ELR (cell line): ENCODE measurements at places on chromosomes 2 and 18.

GRCh38 chr2:176111846-176112374 lies 4.7 kb upstream of the HOXD10 start:
- no peak for DNase-seq

DNA sequence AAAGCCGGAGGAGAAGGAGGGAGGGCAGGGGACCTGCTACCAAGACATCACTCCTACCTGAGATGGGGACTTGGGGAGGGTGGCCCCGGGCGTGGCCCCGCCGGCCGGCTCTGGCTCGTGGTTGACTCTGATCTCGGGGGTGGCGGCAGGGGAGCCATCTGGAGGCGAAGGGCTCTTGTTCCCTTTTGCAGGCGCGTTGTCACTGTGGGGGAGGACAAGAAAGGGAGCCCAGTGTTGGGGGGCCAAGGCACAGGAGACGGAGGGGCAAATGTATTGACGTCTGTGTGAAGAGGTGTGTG lies 48.1 kb downstream of the BIN1 start:
- no peak for DNase-seq

DNA sequence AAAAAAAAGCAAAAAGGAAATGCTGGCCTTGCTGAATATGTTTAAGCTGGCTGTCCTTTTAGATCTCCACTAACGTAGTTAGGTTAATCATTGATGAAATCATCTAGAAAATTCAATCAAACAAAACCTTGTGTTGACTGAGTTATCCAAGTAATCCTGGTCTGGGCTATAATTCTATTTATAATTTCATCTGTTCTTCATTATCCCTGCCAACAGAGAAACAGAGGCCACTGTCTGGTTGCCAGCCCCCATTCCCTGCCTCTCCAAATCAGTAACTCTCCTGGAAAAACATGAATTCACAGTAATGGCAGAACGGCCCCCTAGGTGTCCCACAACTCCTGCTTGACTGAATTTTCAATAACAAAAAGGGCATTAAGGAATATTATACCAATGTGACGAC lies 24.6 kb downstream of the DOCK10 start:
- DNase-seq: no peak

DNA sequence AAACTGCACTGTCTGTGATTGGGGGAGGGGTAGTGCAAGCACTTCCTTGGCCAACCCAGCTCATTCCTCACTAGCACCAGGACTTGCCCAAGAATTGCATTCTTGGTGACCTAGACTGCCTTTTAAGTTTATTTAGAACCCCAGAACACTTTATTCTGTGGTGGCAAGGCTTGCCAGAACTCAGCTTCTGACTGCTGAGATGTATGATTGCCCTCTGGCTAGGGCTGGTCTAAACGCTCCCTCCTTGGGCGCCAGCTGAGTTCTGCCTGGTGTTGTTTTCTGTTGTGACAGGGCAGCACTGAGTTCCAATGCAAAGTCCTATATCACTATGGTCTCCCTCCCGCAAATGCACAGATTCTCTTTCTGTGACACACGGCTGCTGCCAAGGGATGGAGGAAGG lies 247.7 kb downstream of the ZNF385B start:
- DNase-seq: peak; percentile 64

- no peak for DNase-seq
These were observed 350.3 kb upstream of the HS6ST1 start for GRCh38 chr2:128668946-128669345.

DNA sequence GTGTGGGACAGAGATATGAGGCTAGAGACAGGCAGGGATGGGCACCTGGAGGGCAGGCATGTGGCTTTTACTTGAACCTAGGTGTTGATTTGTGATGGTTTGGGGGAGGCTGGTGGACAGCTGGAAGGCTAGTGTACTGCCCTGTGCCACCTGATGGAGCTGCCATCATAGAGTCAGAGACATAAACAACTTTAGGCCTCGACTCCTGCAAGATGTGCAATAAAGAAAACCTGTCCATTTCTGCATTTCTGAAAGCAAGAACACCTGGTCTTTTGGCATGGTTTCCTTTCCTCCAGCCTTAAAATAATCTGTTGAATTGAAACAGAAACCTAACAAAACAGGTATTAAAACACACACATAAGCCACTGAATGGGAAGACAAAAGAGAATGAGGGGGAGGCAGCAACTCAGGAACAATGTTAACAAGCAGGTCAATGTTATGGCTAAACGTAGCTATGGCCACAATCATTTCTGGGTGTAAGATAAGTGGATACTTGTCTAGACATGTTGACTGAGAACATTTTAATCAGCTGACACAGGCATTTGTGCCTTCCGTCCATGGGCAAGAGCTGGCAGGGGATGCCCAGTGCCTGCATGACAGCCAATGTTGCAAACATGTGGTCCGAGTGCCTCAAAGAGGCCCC lies 87.8 kb downstream of the KCTD1 start:
- no peak for DNase-seq

DNA sequence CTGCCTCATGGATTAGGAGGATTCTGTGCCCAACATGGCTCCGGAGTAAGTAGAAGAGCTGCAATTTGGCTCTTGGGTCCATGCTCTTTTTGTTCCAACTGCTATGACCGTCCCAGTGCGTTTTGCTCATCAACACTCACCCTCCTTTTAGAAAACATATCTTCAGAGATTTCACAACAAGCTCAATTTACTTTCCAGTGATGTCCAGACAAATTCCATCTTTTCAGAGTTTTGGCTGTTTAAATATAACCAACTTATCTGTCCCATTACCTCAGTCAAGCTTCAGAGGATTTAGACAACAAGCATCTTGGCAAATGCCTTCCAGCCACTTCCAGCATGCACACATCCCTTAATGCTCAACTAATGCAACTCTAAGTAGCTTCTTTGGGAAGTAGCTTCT lies 6.9 kb upstream of the SLC14A2 start:
- no peak for DNase-seq

DNA sequence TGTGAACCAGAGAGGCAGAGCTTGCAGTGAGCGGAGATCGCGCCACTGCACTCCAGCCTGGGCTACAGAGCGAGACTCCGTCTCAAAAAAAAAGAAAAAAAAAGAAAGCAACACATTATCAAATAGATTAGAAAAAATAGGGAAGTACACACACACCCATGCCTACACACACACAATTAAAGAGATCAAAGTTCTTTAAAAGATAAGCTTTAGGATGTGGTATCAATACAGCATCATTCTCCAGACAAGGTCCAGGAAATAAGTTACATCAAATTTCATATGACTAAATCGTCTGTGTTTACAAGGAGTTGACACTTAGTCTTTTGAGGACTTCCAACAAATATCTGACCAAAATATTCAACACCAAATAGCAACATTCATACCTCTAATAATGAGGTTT lies 25.7 kb downstream of the PGAP1 start:
- no peak for DNase-seq

GRCh38 chr2:124919296-124919695 lies 894.2 kb downstream of the CNTNAP5 start:
- DNase-seq: no peak

DNA sequence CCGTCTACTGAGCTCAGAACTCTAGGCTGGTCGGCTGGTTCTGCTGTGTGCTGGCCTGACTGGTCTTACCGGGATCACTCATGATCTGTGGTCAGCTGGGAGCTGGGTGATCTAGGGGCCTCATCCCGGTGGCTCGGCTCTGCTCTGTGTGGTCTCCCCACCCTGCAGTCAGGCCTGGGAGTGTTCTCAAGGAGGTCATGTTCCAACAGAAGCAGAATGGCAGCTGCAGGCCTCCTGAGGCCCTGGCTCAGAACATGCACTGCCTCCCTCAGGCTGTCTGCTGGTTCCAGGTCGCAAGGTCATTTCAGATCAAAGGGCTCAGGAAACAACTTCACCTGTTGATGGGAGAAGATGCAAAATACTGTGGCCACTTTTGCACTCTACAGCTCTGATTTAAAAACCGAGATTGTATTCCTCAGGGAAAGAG lies 81.1 kb upstream of the RFX8 start:
- no peak for DNase-seq

GRCh38 chr2:144083211-144083610 lies 436.7 kb downstream of the ZEB2 start:
- peak; percentile 91 for DNase-seq

GRCh38 chr2:165277860-165278656 lies 38.8 kb downstream of the SCN2A start:
- DNase-seq: no peak

DNA sequence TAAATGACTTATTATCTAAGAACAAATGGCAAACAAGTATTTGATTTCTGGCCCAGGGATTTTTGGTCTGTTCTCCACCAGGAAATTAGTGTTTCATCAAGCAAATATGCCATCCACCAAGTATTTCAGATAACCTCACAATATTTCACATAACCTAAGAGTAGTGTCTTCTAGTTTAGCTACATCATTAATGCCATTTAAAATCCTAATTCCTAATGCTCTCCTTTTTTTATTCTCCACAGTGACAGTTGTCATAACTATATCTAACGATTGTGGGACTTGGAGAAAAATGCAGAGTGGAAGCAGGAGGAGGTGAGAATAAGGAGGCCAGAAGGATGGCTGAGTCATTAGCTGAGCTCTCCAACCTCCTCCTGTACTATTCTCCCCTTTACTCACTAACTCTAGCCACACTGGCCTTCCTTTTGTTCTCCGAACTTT lies 58.5 kb upstream of the CTLA4 start:
- DNase-seq: peak; percentile 75

DNA sequence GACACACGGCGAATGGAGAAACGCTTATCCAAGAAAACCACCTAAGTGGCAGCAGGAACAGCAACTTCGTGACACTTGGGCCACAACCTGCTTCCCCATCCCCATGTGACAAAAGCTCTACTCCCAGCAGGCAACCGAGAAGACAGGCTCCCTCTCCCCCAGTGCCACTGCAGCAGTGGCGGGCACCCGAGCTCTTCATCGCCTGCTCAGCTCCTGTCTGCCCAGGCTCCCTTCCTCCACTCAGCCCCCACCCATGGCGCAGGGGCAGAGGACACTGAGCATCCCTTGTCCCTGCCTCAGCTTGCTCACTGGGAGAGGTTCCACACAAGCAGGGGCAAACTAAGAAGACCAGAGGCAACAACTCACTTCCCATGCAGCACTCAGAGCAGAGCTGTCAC lies 22.9 kb downstream of the SLC66A2 start:
- no peak for DNase-seq

DNA sequence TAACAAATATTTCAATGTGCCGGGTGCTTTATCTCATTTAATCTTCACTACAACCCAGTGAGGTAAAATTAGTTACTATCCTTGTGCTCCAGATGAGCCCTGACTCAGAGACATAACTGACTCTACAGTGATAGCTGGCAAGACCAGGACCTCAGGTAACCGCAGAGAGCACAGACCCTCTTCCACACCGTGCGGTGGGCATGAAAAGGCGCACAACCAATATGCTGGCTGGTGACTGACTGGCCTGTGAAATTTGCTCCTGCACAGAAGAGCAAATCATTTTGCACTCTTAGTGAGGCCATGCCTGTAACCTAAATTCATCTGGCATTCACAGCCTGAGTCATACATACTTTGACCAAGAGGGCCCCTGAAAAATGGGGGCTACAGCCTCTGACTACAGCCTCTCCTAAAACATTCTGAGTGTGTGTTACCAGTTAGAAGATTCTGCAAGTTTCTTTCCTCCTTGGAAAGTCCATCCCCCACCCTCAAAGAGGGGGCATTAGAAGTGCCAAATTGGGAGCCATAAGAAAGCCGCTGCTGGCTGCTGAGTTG lies 22.4 kb upstream of the MSGN1 start:
- peak; percentile 7 for DNase-seq

DNA sequence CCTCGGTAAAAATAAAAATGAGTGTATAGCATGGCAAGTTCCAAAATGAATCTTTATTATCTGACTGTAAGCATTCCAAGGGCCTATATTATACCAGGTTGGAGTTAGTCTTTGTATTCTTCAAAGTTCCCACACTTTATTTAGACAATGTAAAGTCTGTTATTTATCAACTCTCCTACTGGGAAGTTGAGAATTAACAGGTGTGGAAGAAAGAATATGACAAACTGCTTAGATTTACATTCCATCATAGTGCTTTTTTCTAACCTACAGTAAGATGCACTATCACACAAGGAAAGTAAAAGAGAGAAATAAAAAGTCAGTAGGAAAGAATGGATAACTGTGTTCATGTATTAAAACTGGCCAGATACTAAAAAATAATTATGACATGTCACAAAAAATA lies 93.3 kb downstream of the SESTD1 start:
- DNase-seq: no peak

- peak; percentile 51 for DNase-seq
These were observed 257.1 kb upstream of the SPOPL start for GRCh38 chr2:138244501-138244925.

GRCh38 chr2:73297586-73297985 lies 4.2 kb upstream of the EGR4 start:
- DNase-seq: no peak

GRCh38 chr18:79630281-79631095 lies 49.1 kb upstream of the CTDP1 start:
- peak; percentile 20 for DNase-seq

DNA sequence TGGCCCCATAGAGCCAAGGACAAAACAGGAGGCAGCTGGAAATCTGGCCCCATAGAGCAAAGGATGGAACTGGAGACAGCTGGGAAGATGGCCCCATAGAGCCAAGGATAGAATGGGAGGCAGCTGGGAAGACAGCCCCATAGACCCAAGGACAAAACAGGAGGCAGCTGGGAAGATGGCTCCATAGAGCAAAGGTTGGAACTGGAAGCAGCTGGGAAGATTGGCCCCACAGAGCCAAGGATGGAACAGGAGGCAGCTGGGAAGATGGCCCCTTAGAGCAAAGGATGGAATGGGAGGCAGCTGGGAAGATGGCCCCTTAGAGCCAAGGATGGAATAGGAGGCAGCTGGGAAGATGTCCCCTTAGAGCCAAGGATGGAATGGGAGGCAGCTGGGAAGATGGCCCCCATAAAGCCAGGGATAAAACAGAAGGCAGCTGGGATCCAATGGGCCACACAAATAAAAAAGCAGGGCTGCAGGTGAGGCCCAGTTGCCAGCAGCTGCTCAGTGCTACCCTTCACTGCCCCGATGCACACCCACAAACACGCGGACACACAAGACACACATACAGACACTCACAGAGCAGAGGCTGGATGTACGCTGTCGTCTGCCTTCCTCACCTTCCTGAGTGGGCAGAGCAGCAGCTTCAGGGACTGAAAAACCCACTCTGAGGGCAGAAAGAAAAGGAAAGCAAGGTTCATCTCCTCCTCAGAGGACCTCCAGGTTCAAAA lies 505.4 kb upstream of the MYT1L start:
- no peak for DNase-seq

GRCh38 chr2:98850074-98850473 lies 86.0 kb downstream of the CRACDL start:
- DNase-seq: no peak

- DNase-seq: peak; percentile 22
These were observed 1253.5 kb upstream of the CDH2 start for GRCh38 chr18:29430416-29430815.

GRCh38 chr2:149353421-149353820 lies 23.0 kb downstream of the LYPD6 start:
- no peak for DNase-seq
